ENCODE measurements at places on chromosomes 7 and 10.

- DNase-seq, result no peak
Measured at GRCh38 chr7:99642027-99642426, 25.3 kb downstream of the ZSCAN25 start.

- no peak for DNase-seq
Measured at GRCh38 chr10:36515319-36515718, 610.1 kb upstream of the ANKRD30A start.

GRCh38 chr10:131213741-131214505 lies 97.6 kb downstream of the TCERG1L start:
- DNase-seq, result no peak

- no peak for DNase-seq
Measured at GRCh38 chr10:67783606-67784294, 54.2 kb downstream of the DNAJC12 start.

GRCh38 chr7:52352013-52352981 lies 683.1 kb upstream of the POM121L12 start:
- no peak for DNase-seq

DNA sequence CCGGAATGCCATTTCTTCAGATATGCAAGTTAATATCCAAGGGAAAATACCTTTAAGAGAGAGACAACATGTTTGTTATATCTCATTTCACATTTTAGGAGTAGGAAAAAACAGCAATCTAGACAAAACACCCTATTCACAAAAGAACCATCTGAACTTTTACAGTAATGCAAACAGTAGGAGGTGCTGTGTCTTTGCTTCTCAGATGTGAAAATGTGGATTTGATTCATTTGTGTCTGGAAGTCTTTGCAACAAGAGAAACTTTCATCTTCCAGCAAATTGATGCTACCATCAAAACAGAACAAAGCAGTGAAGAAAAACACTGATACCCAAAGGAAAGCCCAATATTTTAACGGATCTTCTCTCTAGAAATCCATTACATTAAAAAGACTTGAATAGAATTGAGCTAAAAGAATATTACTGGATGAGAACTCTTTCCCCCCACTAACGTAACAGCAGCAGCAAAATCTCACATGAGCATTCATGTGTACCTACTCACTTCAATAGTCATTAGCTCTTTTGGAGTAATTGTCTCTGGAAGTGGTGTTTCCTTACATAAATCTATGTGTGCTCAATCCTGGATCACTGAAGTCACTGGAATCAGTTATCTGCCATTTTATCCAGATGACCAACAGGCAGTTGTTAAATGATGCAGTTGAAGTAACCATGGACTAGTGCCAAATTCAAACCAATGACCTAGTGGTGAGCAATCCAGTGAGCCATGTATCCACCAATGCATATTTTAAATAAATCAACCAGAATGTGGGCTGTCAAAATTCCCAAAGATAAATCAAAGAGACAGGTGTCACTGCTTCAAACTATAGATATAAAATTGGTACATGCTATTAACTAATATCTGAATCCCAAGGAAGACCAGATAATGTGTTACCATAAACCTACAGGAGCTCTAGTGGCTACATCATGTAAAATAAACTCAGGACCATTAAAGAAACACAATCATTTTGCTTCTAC lies 1.8 kb downstream of the SEMA3C start:
- DNase-seq, result no peak

DNA sequence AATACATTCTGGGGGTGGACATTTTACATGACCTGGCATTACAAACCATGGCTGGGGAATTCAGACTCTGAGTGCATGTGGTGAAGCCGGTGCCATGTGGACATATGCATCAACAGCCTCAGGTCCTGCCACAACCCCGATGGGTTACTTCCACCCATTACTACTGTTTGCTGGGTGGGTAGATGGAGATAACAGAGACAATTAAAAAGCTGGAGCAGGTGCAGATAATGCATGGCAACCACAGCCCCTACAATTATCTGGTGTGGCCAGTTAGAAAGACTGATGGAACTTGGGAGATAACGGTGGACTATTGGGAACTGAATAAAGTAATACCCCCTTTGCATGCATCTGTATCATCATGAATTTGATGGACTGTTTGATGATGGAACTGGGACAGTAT lies 21.6 kb upstream of the ADAMTS14 start:
- no peak for DNase-seq

DNA sequence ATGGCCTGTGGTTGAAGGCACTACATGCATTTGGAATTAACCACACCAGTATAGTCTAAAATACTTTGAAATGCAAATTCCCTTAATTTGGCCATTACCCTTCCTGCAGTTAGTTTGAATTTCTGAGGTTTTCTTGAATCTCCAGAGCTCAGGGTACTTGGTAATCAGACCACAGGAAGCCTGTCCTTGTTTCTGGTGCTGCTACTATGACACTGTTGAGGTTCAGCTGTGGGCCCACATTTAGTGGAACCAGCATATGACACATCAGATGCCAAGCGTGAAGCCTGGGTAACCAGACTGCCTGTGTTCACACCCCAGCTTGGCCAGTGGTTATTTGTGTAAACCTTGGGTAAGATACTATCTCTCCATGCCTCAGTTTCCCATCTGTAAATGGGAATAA lies 124.3 kb downstream of the SNX10 start:
- DNase-seq, result no peak

DNA sequence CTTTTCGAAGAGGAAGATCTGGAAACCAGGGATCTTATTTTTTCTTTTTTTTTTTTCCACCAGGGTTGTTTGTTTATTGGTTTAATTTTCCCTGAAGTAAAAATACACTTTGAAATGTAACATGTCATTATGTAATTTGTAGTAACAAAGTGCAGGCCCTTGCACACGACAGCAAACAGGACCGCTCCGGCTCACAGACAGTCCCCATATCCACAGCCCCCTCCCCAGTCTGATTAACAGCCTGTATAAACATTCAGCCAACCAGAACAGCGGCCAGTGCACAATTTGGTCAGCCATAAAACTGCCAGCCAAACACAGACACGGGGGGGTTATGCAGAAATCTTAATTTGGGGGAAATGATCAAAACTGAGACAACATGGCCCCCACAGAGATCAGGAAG lies 431.6 kb upstream of the NPVF start:
- DNase-seq, result no peak

GRCh38 chr7:6465862-6466261 lies 18.1 kb upstream of the DAGLB start:
- no peak for DNase-seq

DNA sequence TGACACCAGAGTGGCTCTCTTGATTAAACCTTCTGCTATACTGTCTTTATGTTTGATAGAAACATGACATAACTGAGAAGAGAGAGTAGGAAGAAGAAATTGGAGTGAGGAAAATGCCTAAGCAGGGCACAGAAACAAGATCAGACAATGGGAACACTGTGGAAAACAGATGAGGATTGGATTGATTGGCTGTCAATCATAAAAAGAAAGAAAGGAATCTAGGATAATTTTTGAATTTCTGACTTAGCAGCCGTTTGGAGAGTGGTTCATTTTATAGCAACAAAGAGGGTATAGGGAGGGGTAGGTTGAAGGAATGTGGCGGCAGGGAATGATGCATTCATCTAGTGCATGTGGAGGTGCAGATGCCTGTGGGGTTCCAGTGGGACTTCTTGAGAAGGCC lies 7.8 kb downstream of the TEX47 start:
- DNase-seq, result no peak

DNA sequence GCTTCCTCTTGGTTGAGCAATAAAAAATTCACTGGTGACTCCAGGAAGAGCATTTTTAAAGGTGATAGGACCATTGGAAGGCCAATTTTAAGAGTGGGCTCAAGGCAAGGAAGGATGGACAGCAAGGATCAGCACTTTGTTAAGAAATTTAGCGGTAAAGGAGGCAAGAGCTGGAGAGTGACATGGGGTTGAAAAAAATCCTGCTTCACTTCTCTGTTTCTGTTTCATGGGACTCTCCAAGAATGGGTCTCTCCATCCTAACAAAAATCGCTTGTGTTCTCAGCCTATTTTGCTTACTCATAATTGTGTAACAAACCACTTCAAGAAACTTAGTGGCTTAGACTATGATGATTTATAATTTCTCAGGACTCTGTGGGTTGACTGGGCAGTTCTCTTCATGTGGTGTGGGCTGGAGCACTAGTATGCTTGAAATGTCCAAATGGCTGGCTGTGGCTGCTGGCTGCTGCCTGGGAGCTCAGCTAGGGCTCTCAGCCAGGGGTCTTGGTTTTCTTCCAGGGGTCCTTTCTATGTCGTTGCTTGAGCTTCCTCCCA lies 59.8 kb upstream of the ZNRF2 start:
- no peak for DNase-seq

DNA sequence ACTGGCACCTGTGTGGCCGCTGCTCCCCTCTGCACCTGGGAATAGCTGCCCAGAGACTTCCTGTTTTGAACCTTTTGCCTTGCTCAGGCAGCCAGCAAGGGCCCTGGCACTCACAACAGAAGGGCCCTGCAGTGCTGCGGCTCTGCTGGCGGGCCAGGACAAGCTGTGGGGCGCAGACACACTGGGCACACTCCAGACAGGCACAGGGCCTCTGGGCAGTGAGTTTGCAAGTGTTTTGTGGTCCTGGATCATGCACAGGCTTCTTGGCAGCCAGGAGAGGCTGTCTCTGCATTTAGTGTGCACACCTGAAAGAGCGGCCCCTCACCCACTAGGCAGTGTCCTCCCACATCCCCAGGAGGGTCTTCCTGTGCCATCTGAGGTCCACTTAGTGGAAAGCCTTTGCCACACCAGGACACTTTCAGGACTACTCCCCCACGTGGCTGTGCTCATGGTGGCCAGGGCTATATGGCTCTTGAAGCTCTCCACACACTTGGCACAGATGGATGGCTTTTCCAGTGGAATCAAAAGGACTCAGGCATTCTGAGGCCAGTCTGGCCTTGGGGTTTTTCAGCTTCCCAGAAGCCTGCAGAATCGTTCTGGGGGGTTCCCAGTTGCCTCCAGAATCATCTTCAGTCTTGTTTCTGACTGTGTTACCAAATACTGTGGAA lies 5.0 kb upstream of the ATP6V0E2 start:
- no peak for DNase-seq

DNA sequence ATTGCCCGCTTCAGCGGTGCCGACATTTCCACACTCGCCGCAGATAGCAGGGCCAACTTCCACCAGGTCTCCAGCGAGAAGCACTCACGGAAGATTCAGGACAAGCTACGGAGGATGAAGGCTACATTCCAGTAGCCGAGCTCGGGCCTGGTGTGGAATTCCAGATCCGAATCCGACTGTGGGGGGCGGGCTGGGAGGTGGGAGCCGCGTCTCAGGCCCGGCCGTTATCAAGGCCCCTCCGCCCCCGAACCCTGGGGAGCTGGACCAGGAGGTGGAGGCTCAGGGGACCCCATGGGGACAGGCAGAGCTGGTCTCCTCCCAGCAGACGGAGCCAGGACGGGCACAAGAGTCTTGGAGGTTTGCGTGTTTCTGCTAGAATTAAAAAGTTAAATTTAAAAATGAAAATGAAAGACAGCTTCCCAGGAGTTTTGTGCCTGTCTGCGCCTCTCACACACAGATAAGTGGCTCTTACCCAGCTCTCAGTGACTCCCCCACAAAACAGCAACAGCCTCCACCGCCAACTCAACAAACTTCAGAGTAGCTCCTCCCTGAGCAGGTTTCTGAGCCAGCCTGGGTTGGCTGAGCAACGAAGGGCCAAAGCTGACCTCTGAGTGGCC lies 5.2 kb upstream of the UTF1 start:
- DNase-seq, result no peak

GRCh38 chr7:2034291-2035201 lies 198.2 kb downstream of the MAD1L1 start:
- DNase-seq, result no peak

- DNase-seq, result no peak
Measured at GRCh38 chr7:116924741-116925140, 28.6 kb upstream of the ST7 start.

- DNase-seq, result no peak
Measured at GRCh38 chr7:34165927-34166550, 260.7 kb downstream of the BMPER start.

DNA sequence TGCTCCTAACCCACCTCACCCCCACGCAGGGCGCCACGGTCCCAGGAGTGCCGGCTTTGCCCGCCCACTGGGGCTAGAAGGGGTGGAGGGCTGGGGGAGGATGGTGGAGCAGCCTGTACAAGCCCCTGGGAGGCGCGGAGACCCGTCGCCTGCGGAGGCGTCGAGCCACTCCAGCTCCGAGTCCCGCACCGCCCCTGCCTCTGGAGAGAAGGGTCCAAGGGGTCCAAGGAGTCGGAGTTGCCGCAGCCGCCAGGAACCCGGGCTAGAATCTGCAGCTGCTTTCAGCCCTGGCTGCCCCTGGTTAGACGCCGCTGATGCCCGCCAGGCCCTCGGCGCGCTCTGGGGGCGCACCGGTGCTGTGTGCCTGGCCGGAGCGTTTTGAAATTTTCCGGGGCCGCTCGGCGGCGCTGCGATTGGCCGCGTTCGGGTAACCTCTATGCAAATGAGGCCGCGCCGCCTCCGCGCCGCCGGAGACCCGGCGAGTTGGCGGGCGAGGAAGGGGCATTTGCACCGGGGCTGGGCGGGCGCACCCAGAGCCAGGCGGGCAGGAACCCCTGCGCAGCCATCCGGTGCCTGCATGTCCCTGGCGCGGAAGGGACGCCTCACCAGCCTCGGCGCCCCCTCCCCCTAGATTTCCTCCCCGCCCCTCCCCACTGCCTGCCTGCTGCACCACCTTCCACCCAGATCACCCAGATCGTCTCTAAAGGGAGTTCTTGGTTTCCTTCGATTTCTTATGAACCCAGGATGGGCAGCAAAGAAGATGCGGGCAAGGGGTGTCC lies at the start of gene HMX2:
TSS of gene HMX2 (plus strand) at position 502 of the 779 bp plus-strand sequence. CDS start at position 745, 243 bp downstream.
- no peak for DNase-seq

DNA sequence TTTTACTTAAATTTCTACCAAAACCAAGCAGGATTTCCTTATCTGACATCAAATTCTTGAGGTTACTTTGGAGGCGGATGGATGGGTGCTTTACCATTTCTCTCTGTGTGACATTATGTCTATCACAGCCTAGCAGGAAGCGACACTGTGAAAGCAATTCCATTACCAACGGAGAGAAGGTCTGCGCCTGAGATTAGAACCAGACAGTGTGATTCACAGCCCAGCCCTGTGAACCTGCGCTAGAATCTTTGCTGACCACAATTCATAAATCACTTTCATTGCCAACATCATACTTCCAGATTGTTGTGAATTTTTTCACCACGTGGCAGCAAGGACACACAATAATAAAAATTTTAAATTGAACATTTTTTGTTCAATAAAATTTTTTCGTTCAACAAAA lies 126.5 kb downstream of the CUBN start:
- DNase-seq, result peak; percentile 40

DNA sequence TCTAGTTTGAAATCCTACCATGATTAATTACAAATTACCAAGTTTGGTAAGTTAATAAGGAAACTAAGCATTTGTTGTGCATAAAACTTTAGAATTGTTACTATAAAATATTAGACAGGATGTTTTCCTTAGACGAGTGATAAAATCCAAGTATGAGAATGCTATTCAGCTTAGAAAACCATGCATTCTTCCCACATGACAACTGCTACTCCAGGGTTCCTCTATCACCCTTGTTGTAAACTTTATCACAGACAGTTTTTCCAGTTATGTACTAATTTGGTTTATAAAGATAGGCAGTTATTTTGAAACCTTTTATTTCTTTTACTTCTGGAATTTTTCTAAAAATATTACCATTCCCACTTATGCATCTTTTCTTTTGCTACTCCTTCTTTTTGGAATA lies 52.0 kb downstream of the SIRT1 start:
- DNase-seq, result no peak

GRCh38 chr10:121983852-121984251 lies 5.1 kb upstream of the TACC2 start:
- no peak for DNase-seq

Measured in stimulated activated CD4-positive, alpha-beta T cell treated with anti-CD3 and anti-CD28 coated beads, Interleukin-1b, Interleukin-23, amount 100 ng/mL, for 24 hours (primary cell).